Fibroblast of lung (primary cell): ENCODE measurements at places on chromosomes 1 and 21. TPM values are rescaled to one million over a fixed set of nuclear protein-coding genes. Genes with fewer than 3 reads are reported as not detected.
A peak's percentile ranks its signal among the peaks of the same experiment; 100 is the strongest.

- no peak for DNase-seq
Observed at GRCh38 chr1:151825204-151825603, 6.4 kb downstream of the RORC start.

- peak; percentile 74 for DNase-seq
Observed at GRCh38 chr1:179706339-179706941, 36.7 kb upstream of the FAM163A start.

The MRAP gene
- not detected in 2 replicates for polyA plus RNA-seq

DNA sequence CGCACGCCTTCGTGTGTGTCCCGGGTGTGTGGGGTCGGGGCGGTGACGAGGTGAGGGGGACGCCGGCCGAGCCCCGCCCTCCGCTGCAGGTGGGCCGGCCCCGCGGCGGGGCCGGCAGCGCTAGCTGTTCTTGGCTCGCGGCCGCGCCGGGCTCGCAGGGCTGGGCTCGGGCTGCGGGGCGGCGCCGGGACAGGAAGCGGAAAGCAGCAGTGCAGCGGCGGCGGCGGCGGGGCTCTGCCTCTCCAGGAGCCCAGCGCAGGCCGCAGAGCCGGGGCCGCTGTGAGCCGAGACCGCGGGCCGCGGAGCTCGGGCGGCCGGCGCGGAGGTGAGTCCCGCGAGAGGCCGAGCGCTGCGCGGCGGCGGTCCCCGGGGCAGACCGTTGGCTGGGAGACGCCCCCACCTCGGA, at the start of gene VANGL1:
VANGL1 (plus strand) TSS at position 209 of the 406 bp plus-strand sequence. CDS start 9,444 bp downstream, outside the sequence.
- peak; percentile 49 for DNase-seq

DNA sequence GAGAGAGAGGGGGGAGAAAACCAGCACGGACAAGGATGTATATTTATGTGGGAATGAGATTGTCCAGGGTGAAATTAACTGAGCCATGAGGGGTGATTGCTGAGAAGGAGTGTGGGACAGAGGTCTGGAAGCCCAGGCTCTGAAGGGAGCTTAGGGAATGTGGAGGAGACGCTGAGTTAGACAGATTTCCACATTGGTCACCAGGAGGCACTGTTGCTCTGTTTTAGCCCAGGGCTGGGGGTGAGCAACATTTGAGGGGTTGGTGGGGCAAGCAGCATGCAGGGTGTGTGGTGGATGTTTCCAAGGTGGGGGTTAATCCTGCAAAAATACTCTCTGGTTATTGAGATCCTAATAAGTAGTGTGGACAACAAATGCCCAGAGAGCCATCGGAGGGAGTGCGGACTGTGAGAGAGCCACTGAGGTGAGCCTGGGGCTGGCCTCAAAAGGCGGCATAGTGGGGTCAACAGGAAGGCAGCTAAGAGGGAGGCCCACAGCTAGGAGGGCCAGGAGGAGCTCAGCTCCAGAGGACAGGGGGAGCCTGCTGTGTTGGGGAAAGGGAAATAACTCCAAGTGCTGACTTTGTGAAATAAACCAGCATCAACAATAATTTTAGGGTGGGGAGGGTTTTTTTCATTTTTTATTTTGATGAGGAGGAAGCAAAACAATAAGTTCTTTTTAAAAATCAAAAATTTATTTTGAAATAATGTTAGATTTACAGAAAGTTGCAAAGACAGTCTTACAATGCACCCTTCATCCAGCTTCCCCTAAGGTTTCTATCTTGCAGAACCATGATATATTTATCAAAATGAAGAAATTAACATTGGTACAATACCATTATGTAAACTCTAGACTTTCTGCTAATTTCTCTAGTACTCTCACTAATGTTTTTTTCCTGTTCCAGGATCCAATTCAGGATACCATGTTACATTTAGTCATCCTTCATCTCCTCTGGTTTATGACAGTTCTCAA, 82.8 kb upstream of the CD34 start:
- DNase-seq = peak; percentile 10

DNA sequence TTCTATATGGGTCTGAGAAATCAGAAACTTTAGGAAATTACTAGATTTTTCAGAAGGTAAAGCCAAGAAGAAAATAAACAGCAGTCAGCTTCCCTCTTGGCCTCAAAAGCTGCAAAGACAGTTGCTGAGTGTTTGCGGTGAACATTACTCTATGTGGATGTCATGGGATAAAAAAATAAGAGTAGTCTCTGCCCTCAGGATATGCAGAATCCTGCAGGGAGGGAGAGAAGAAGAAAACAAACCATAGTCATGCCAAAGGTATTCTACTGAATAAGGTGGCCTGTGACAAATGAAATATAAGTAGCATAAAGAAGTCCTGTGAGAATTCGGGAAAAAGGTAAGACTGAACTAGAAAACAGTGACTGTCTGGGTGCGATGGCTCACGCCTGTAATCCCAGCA, 19.0 kb downstream of the YARS1 start:
- peak; percentile 90 for DNase-seq

The PIGR gene
- polyA plus RNA-seq = not detected in 2 replicates

DNA sequence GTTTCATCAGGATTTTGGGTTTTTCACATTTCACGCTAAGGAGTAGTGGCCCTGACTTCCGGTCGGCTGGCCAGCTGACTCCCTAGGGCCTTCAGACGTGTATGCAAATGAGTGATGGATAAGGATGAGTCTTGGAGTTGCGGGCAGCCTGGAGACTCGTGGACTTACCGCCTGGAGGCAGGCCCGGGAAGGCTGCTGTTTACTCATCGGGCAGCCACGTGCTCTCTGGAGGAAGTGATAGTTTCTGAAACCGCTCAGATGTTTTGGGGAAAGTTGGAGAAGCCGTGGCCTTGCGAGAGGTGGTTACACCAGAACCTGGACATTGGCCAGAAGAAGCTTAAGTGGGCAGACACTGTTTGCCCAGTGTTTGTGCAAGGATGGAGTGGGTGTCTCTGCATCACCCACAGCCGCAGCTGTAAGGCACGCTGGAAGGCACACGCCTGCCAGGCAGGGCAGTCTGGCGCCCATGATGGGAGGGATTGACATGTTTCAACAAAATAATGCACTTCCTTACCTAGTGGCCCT, 23.1 kb upstream of the TNFRSF1B start:
- peak; percentile 95 for DNase-seq

DNA sequence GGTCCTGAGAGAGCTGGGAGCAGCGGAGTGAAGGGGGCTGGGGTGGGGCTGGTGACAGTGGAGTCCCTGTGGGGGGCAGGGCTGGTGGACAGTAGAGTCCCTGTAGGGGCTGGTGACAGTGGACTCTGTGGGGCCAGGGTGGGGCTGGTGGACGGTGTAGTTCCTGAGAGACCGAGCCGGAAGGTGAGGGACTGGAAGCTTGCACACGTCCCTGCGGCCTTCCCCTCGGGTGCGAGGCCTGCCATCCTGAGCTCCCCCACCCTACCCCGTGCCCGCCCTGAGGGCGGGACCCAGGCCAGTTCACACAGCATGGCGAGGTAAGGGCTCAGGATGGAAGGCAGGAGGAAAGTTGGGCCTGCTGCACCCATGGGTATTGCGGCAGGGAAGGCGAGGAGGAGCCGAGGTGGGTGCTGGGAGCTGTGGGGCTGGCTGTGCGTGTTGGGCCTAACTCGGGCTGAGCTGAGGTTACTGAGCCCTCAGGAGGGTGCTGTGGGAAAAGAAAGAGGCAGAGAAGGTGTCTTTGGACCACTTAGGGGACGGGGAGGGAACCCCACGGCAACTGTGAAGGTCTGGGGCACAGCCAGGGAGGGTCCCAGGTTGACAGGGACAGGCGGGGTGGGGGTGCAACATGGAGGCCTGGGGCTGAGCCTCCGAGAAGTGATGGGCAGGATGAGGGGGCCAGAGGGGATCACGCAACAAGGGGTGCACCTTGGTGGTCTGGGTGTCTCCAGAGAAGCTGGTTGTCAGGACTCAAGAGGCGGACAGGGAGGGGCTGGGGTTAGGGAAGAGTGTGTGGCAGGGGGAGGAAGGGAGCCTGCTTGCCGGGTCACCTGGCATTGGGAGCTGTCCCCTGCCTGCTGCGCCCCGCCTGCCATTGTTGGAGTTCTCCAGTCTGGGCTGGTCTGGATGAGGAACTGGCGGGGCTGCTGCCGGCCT, 60.8 kb downstream of the PRKCZ start:
- DNase-seq = no peak

The HOOK1 gene
- polyA plus RNA-seq = not detected in 2 replicates

The S100A2 gene
- 4.8 and 10.3 TPM in 2 replicates for polyA plus RNA-seq

DNA sequence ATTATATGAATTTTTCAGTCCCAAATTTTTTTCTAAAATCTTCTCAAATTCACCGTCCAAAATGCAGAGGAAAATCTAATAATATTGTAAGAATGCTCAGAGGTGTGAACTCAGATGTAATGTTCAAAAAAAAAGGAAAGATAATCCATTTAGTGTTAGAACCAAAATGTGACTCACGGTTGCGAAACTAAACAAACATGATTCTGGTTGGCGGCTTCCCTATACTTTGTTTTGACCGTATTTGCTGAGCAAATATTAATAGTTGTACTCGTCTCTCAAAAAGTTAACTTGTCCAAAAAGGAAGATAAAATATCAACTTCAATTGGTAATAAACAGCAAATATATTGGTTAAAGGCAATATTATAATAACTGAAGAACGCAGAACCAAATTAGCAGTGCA, 34.4 kb downstream of the ZSWIM5 start:
- DNase-seq = no peak

GRCh38 chr21:38766987-38767722, 38.6 kb upstream of the ETS2 start:
- no peak for DNase-seq

The GBP5 gene
- not detected in 2 replicates for polyA plus RNA-seq

DNA sequence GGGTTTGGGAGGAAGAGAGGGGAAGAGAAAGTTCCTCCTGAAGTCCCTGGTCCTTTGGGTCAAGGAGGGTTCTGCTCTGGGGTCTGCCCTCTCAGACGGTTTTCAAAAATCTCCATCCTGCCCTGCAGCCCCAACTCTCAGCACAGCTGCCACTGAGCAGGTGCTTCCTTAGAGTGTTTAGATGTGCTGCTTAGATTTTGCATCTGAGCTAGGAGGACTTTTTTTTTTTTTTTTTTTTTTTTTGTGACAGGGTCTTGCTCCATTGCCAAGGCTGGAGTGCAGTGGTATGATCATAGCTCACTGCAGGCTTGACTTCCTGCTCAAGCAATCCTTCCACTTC, 324.9 kb upstream of the POU3F1 start:
- no peak for DNase-seq

DNA sequence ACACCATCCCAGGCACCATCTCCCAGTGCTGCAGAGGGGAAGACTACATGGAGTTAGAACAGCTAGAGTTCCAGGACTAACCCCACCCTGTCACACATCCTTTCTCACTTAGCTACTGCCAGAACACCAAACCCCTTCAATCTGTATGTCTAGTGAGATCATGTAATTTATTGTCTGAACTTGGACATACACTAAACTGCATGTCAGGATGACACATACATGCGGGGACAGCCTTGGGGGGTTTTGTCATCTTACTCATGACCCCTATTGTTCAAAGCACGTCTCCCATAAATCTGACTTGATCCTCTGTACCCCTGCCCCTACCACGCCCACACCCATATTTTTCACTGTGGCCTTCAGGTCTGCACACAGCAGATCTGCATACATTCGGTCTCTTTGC, 71.3 kb downstream of the GABPA start:
- DNase-seq = no peak

DNA sequence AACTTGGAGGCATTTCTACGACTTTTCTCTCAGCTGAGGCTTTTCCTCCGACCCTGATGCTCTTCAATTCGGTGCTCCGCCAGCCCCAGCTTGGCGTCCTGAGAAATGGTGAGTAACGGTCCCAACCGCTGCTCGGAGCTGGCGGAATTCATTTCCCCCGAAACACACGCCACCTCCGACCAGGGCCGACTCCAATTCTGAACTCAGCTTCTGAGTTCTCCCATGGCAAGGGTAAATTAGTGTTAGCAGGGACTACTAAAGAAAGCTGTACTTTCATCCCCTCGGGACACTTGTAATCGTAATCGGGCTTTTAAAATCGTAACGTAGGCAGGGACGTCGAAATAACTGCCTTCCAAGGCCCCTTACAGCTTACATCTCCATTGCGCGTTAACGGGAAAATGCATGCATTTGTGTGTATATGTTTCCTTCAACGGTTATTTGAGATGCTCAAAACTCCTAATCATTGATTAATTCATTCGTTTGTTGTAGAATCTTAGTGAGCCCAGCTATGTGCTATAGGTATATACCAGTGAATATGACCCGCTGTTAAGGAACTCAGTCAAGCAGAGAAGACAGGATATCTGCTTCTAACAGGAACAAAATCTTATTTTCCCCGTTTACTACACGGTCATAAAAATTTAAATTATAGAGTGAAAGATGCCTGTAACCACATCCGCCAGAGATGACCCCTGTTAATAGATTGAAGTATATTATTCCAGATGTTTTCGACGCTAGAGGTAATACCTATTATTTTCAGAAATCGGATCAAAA, 472 bp downstream of the DTL start:
- no peak for DNase-seq

DNA sequence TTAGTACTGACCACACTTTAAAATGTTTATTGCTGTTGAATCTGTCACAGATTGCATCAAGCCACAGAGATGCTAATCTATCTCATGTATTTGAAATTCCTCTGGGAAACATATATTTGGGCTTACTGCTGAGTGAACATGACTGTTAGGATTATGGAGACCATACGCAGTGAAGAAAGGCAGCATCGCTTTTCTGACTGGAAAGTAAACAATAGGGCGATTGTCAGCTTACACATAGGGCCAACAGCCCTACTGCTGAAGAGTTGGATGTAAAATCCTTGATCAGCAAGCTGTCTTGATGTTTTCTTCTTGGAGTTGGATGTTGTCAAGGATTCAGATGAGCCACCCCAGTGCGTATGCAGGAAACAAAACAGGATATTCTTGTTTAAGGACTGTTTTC, 368.7 kb upstream of the ADGRL2 start:
- peak; percentile 6 for DNase-seq

DNA sequence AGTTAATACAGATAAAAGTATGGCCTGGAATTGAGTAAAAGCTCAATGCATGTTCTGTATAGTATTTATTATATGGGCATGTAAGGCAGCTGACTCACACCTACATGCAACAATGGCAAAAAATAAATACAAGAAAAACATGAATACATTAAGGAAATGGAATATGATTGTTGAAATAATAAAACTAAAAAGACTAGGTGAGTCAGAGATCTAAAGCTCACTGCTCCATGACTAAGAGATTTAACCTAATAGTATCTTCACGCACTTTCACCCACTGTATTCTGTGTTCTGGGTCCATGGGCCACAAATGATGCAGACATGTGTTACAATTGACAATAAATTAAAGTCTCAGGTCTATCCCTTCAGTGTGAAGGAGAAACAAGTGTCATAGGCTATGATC, 607.0 kb downstream of the AGBL4 start:
- DNase-seq = no peak

DNA sequence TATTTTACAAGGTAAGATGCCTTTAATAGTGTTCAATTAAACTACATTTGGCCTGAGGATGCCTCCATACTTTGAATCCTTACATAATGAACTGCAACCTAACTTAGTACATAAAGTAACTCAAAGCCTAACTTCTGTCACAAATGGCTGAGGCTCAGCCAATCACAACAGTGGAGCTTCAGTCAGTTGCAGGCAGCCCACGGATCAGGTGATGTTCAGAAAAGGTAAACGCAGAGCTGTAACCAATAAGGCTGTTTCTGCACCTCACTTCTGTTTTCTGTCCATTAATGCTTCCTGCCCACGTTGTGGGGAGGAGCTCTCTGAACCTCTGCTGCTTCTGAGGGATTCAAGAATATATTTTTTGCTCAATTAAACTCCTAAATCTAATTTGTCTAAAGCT, 94.8 kb upstream of the KIAA0040 start:
- DNase-seq = no peak
